ENCODE measurements at places on chromosomes 4 and X.
A peak's percentile ranks its signal among the peaks of the same experiment; 100 is the strongest.

GRCh38 chrX:51420610-51421009, 75.8 kb downstream of the NUDT11 start:
- DNase-seq: peak; percentile 25

GRCh38 chr4:130186931-130187330, 1091.0 kb downstream of the C4orf33 start:
- DNase-seq: no peak

- no peak for DNase-seq
Measured at GRCh38 chrX:75337525-75337924, 63.6 kb downstream of the UPRT start.

- no peak for DNase-seq
Measured at GRCh38 chr4:87527431-87528220, 1.6 kb downstream of the SPARCL1 start.

- no peak for DNase-seq
Measured at GRCh38 chrX:18574591-18574990, 97.3 kb downstream of the RS1 start.

DNA sequence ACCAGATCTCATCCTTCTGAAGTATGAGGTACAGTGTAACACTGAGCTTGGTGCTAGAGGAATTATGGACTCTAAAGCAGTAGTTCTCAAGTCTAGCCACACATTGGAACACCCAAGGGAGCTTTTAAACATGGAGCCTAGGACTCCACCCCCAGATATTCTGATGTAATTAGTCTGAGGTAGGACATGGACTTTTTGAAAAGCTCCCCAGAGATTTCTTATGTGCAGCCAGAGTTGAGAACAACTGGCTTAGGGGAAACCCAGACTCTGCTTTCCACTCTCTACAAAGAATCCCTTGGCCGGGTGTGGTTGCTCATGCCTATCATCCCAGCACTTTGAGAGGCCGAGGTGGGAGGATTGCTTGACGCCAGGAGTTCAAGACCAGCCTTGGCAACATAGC, 11.6 kb upstream of the GDPD2 start:
- no peak for DNase-seq

- DNase-seq: no peak
Measured at GRCh38 chr4:122052677-122053076, 99.5 kb upstream of the BLTP1 start.

DNA sequence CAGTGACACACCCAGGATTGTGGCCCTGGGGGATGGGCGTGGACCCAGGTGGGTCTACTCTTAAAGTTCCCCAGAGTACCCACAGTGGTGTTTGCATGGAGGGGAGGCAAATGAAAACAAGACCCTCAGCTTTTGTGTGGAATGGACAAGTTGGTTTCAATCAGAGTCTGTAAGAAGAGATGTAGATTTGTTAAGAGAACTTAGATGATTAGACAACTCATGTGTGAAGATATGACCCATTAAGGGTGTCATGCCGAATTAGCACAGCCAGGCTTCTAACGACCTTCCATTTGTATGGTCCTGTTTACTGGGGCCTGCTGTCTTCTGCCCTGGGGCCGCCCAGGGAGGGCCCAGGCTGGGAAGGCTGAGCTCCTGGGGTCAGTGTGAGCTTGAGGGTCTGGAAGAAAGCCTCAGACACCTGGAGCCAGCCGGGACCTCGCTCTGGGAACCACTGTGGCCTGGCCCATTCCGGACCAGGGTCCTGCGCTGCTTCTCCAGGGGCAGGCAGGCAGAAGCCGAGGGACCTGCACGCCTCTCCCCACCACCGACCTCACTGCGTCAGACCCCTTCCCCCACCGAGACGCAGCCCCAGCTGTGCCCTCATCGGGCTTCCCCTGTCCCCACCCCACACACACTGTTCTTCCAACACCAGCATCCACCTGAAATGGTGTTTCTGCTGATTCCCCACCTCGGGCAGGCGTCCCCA, 20.4 kb downstream of the UVSSA start:
- DNase-seq: no peak

- DNase-seq: no peak
Measured at GRCh38 chr4:124530464-124531077, 182.0 kb downstream of the ANKRD50 start.

GRCh38 chr4:148056879-148057278, 325.0 kb downstream of the ARHGAP10 start:
- peak; percentile 81 for DNase-seq

DNA sequence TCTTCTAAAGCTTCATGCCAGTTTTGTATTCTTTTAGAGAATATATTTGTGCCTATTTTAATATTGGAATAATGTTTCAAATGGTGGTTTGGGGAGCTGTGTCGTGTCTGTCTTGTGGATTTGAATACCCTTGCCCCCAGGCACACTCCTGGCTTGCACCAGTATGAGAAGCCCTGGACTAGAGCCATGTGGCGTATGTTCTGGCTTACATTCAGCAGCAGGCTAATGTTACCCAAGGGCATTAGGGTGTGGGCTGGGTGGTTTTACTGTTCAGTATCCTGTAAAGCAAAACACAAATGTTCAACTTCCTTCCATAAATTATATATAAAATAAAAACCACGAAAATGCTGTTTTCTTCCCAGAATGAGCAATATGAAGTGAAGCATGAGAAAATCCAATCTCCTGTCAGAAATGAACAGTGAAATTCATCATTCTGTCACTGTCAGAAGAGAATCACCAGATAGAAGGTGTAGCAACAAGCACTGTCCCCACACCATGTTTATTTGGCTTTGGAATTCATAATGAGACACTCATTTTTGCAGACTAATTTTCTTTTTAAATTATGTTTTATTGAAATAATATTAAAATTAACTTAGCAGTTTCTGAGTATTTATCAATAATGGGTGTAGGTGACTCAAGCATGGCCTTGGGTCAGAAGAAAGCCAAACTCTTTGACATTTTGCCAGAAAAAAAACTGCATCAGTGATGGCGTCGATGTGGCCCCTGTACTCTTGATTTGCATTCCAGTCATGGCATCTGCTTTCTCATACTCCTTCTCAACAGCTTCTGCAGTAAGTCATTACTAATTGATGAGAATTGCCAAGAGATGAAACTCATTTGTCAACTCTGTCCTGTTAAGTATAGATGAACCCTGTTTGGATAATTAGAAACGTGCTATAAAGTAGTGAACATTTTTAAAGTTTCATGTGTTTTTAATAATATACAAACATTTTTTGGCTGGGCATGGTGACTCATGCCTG, 43.8 kb downstream of the WWC2 start:
- no peak for DNase-seq

- no peak for DNase-seq
Measured at GRCh38 chrX:119427024-119427794, 28.1 kb downstream of the SLC25A43 start.

DNA sequence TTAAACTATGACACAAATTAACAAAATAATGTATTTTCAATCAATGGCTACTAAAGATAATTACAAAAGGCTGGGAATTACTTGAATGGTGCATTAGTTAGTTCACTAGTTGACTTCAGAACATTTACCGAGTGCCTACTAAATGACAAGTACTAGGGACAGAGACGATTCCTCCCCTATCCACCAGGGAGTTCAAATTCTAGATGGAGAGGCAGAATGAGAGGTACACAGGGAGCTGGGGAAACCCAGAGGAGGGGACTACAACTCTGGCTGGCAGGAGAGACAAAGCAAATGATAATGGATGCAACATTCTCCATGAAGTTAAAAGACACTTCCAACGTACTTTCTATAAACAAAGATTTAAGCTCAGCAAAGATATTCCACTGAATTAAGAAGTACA, 43.1 kb upstream of the MCF2 start:
- no peak for DNase-seq

DNA sequence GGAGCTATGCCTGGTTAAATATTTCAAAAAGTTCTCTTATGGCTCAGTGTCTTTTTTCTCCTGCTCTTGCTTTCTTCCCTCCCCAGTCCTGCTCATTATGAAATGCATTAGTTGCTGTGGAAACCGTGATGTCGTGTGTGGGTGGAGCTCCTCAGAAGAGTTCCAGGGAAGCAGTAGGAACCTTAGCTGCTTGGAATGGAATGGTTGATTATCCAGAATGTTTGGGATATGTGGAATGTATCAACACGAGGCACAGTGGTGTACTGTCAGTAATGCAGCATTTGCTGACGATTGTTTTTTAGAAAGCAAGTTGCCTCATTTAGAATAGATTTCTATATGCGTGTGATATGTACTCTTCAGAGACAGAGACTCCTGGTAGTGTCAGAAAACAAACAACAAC, 333.2 kb downstream of the ARHGAP10 start:
- DNase-seq: no peak

Data from stimulated activated CD8-positive, alpha-beta memory T cell treated with anti-CD3 and anti-CD28 coated beads, Interleukin-4, amount 100 ng/mL, for 48 hours (primary cell).